ENCODE measurements at places on chromosomes 4 and X.

DNA sequence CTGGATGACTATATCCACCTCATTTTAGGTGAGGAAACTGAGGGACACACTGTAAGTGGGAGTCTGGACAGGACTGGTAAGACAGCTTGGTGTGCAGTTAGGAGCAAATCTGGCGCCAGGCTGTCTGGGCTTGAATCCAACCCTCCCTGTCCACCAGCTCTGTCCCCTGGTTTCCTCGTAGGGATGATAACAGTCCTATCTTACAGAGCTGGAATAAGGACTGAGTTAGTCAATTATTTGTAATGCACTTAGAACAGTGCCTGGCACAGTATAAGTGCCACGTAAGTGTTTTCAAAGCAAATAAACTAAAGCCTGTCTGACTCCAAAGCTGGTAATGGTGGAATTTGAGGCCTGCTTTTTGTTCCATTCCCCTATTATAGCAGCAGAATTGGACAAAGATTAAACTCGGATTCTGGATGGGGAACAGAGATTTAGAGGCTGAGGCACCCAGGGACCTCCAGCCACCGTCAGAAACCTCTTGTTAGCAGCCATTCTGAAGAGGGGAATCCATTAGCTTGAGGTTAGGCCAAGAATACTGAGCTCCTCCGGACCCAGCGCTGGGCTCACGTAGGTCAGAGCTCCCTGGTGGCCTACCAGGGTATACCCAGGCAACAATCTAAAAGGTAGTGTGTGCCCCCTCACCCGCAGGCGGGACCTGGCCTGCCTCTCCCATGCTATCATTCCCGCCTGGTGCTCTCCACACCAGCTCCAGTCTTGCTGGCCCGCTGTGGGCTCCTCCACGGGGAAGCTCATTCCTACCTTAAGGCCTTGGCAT is 102.1 kb downstream of the UCHL1 start:
- no peak for DNase-seq

GRCh38 chr4:147780137-147780777 is 48.4 kb downstream of the ARHGAP10 start:
- DNase-seq, result no peak

- no peak for DNase-seq
Observed at GRCh38 chr4:48334236-48334635, 7.1 kb upstream of the SLAIN2 start.

DNA sequence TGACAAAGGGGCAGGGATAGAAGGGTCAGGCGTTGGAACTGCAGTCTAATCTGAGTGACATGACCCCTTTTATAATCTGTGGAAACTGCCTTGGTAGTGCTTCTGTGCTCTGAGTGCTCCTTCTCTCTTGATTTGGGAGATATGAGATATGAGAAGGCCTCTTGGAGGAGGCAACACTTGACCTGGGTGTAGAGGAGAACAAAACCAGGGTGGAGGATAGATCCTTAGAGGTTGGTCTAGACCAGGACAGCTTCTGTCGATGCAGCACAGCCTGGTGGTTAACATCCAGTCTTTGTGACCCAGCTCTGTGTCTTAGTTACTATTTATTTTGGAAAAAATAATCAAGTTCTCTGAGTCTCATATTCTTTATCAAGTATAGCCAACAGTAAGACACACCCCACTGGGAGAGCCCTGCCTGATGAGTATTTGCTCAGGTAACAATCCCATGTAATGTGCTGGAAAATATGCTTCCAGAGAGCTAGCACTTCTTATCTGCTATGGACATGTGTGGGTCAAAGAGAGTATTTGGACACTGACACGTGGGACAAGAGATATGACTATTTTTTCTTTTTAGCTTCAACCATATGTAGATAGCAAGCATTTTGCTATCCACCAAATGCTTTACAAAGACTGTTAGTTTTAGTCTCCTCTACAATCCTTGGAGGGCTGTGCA is 9.1 kb downstream of the USP51 start:
- no peak for DNase-seq

GRCh38 chrX:67780694-67781109 is 236.9 kb downstream of the AR start:
- no peak for DNase-seq

DNA sequence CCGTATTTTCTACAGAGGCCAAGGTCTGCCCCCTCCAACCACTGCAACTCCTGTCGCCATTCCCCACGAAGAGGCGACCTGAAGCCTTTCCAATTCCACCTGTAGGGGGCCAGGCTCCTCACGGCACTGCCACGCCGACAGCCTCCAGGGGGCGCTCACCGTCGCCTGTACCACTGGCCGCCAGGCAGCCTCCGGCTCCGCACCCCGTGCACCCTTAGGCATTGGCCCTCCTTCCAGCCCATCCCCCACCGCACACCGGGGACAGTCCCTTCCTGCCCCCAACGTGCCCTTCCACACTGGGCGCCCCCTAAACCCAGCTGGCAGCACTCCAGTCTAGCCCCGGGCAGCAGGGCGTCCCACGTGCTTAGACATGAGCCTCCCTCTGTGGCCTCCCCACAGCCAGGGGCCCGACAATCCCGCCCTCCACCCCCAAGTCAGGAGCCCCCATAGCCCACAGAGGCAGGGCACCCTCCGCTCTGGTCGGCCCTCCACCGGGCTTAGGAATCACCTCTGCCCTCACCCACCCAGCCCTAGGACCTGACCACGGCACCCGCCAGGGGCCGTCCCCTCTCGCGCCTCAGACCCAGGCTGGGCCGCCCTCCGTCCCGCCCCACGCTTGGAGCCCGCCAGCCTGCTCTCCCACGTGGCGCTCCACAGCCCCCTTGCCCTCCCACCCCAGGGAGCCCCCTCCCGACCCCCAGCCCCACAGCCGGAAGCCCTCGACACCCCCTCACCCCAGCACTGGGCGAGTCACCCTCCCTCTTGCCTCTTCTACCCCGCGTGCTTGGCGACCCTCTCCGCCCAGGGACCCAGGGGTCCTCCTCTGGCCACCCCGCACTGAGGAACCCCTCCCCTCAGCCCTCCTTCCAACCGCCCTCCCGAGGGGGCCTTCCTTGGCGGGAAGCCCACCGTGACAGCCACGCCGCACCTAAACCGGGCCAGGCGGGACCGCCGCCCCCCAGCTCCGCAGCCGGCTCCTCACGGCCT is 711 bp downstream of the PNMA6E start:
- peak; percentile 17 for DNase-seq

All from activated CD8-positive, alpha-beta memory T cell treated with anti-CD3 and anti-CD28 coated beads for 1 hour (primary cell).